Hematopoietic multipotent progenitor cell (in vitro differentiated cells): ENCODE measurements at places on chromosomes 5 and 9. TPM values are rescaled to one million over a fixed set of nuclear protein-coding genes. Genes with fewer than 3 reads are reported as not detected.

GRCh38 chr5:141717043-141717442 lies 35.0 kb upstream of the ARAP3 start:
- DNase-seq = no peak

- peak; percentile 47 for DNase-seq
Observed at GRCh38 chr5:131262953-131263541, 806 bp upstream of the CDC42SE2 start.

DNA sequence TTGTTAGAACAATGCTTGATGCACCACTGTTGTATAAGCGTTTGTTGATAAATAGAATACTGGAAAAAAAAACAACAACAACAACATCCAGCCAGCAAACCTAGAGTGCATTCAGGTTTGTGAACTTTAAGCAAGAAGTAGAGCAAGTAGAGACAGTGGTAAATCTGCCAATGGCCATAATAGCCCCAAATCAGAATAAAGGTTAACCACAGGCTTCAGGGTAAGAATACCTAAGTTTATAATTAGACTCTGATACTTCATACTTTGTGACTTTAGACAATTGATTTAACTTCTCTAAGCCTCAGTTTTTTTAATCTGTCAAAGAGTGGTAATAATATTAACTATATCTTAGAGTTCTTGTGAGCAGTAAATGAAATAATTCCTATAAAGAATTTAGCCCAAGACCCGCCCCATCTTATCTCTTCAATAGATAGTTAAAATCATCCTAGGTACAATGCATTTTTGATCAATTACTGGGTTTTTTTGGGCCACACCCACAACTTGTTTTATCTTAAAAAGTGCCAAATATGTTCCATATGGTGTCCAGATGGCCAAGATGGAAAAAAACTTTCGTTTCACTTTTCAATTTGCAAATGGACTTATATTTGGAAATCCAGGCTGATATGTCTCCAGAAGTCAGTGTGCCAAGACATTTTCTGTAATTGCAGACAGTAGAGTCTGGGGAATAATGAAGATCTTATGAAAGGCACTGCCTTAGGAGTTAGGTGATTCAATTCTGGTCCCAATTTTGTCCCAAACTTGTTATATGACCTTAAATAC lies 24.5 kb upstream of the DPYSL3 start:
- DNase-seq = no peak

Gene PCDHB10
- total RNA-seq = under 0.01 TPM

Gene TAS2R1
- not detected for total RNA-seq

Gene SNCB
- total RNA-seq = not detected
